Activated CD8-positive, alpha-beta T cell treated with anti-CD3 and anti-CD28 coated beads for 36 hours (primary cell): ENCODE measurements at places on chromosomes 12 and 14. TPM values are rescaled to one million over a fixed set of nuclear protein-coding genes. Genes with fewer than 3 reads are reported as not detected.

NELL2 gene
- total RNA-seq = 99.7 TPM

DNM1L gene
- total RNA-seq = 68.3 TPM

ADAM21 gene
- total RNA-seq = not detected

CATSPERB gene
- 0.60 TPM for total RNA-seq

PDE6H gene
- not detected for total RNA-seq

DNA sequence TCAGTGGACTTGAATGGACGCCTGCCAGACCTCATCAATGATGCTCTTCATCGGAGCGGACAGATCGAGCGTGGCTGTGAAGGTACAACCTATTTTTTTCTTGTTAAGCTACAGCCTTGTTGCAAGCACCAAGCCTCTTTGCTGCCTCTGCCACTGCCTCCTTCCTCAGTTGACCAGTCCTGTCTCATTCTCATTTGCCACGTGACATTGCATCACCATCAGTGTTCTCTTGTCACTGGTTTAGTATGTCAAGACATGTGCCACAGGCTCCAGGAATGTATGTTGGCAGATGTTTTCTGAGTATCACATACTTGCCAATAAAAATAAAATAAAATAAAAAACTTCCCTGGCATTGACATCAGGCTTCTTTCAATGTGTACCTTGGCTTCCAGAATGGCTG lies 798.1 kb downstream of the NRXN3 start:
- DNase-seq = no peak

GRCh38 chr12:53564278-53564677 lies 57.0 kb upstream of the NPFF start:
- DNase-seq = no peak

DNA sequence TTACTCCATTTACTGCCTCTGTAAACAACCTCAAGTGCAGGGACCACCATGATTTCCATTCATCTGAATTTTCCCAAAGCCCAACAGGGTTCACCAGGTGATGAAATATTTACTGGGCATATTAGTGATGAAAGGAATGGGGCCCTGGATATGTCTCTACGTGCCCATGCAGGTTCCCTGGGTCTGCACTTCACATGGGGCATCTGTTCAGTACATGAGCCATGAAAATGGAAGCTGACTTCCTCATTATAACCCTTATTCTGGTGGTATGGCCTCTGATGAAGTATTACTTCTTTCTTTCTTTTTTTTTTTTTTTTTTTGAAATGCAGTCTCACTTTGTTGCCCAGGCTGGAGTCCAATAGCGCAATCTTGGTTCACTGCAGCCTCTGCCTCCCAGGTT lies 26.5 kb upstream of the CORO1C start:
- no peak for DNase-seq

GRCh38 chr12:1662761-1663439 lies 28.0 kb upstream of the ADIPOR2 start:
- peak; percentile 28 for DNase-seq

- DNase-seq = no peak
Observed at GRCh38 chr12:42741771-42742510, 152.4 kb upstream of the PRICKLE1 start.

- DNase-seq = peak; percentile 35
Observed at GRCh38 chr14:71371711-71372396, 464.6 kb downstream of the PCNX1 start.
